Neuronal stem cell (in vitro differentiated cells): ENCODE measurements at places on chromosomes 6 and 20.

DNA sequence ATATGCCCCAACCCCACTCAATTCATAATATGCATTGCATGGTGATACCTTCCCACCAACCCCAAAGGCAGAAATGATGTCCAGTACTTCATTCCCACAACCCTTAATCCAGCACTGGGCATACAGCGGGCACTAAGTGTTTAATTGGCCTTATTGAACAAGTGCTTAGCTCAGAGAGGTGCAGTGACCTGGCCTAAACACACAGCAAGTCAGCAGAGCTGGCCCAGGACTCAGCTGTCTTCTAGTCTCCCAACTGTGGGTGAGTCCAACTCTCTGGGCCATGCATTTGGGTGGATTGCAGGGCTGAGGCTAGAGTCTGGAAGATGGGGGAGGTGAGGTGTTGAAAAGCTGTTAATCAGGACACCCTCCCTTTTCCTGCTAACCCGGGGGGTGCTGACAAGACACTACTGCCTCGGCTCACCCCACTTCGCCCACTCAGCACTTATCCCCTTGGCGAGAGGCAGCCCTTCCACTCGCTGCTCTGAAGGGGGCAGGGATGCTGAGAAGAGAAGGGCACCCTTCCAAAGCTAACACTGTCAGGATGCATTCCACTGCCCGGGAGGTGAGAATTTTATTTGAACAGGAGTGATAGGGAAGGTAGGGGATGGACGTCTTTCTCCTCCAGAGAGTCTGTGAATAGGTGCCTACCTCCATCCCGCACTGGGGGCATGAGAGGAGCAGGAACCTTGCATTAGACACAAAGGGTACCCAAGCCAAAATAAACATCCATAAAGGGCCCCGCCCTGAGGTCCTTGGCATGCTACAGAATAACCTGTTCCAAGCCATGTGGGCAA is 14.2 kb downstream of the KCNK5 start:
- DNase-seq = no peak

GRCh38 chr6:75280131-75280855 is 4.3 kb downstream of the TMEM30A start:
- DNase-seq = no peak

DNA sequence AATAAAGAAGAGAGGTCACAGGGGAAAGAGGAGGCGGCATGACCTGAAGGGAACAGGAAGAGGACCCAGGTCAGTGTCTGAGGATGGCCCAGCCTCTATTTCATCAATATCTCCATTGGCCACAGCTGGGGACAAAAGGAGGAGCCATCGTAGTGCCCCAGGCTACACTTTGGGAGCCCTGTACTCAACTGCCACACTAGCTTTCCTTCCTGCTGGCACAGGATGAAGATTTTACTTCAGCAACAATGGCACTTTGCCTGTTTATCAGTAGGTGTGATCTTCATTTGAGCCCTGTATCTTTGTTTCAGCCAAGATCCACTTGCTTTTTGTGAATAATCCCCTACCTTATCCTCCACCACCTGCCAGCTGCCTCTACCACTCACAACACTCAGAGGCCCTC is 35.4 kb upstream of the RCAN2 start:
- DNase-seq = no peak

- DNase-seq = no peak
These were observed 174.6 kb downstream of the UBE3D start for GRCh38 chr6:82891076-82891475.

DNA sequence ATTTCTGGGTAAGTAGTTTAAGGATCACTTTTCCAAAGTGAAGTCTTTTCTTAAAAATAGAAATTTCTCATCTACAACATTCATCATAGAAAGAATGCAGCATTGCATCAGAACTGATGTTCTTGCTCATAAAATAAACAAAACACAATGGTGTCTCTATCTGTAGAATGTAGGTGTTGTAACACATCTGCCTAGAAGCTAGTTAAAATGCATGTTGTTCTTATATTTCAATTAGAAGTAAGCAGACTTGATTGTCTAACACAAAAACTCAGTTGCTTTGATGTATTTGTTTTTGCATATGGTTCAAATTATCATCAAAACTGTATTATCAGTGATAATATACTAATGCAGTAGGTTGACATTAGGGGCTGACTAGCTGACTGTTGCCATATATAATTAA is 654.7 kb upstream of the FLRT3 start:
- DNase-seq = no peak

- no peak for DNase-seq
These were observed 254.8 kb downstream of the FOXC1 start for GRCh38 chr6:1864496-1864895.

GRCh38 chr6:29813809-29814208 is 13.8 kb upstream of the HLA-G start:
- no peak for DNase-seq

- DNase-seq = peak; percentile 3
These were observed 199.7 kb upstream of the SIM1 start for GRCh38 chr6:100664274-100665040.

DNA sequence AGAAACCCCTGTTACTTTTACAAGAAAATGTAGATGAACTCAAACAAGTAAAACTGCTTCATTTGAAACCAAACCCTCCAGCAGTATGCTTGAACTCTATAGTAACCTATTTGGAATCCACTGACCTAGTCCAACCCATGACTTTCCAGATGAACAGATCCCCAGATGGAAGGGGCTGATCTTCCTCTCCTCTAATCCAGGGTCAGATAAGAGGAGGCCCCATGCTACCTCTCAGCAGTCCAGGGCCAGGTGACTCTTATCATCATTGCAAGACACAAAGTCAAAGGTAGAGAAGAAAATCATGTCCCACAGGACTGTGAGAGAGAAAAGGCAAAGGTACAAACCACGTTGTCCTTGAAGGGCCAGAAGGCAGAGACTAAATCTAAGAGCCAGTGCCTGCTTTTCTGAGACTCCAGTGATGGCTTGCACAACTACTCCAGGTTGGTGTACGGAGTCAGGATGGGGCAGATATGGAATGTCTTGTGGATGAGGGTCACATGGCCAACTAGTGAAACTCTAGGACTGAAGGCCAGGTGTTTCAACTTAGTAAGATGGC is 81.4 kb upstream of the MYLIP start:
- DNase-seq = no peak

DNA sequence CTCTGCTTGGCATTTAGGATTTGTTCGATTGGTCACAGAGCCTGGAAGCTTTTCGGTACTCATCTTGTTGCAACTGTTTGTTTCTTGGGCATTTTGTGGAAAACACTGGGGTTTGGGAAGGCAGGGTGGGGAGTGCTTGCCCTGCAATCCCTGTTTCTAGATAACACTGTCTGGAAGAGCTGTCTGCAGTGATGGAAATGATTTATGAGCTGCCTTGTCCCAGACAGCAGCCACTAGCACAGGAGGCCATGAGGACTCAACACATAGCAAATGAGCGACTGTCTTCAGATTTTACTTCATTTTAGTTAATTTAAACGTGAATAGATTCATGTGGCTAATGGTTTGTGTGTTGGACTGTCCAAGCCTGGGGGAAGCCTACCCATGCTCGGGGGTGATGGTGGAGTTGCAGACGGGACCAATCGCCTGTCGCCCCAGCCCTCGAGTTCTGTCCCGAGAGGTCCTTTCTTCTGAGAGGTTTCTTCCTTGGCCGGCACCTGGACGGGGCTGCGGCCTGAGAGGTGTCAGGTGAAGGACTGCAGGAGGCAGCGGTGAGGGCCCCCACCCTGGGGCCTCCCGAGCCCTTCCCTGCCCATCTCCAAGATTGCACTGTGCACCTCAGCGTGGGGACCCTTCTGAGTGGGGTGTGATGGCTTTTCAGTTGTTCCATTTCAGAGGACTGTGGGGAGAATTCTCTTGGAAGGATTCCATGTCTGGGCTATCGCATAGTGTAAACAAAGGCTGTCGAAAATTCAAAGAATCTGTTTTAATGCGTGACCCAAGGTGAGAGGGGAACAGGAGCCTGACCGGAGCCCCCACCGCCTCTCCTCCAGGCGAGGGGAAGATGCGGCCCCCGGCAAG is 55.4 kb downstream of the SMOC2 start:
- DNase-seq = no peak

GRCh38 chr6:40251637-40252300 is 317.5 kb upstream of the MOCS1 start:
- no peak for DNase-seq

GRCh38 chr6:20879526-20879925 is 345.3 kb downstream of the CDKAL1 start:
- DNase-seq = no peak

DNA sequence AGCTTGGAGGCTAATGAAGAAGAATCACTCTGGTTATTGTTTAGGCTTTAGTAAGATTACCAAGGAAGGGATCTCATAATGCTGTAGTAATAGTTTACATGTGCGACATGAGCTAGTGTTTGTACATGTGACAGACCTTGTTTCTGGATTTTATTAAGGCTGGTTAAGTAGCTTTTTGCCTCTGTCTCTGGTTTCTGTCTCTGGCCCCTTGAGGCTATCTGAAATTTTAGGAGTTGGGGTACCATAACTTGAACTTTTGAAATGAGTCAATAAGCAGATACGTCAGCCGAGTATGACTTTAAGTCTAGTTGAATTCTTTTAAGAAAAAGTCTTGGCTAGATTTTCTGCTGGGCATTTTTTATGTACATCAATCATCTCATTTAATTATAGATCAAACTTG is 9.5 kb downstream of the CBFA2T2 start:
- no peak for DNase-seq

DNA sequence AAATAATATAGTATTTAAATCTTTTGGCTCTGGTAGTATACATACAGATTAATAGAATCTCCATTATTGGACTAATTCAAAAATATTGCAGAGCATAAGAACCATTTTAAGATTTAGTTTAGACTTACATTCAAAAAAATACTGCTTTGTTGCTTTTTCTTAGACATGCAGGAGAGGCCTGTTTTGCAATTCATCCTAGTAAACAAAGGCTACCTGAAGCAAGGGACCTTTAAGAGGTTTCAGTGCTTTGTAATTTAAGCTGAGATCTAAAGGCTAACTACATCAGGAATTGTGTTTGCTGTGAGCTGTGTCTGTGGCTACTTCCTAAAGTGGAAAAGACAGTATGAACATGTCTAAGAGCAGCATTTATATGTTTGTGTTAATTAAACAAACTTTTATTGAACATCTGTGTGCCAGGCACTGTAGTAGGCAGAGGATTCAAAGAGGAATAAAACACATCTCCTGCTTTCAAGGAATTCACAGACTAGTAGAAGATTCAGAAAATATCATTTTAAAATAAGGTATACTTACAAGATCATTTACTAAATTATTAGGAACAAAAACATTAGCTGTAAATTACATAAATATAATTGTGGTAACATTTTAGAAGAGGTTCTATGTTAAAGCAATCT is 29.1 kb upstream of the CALHM6 start:
- DNase-seq = no peak

GRCh38 chr6:140480852-140481251 is 1106.4 kb upstream of the CITED2 start:
- DNase-seq = no peak
